NCI-H2081 (cell line): ENCODE measurements at places on chromosomes 5 and 9.

GRCh38 chr5:37791321-37791720 is 48.5 kb downstream of the GDNF start:
- no peak for DNase-seq

DNA sequence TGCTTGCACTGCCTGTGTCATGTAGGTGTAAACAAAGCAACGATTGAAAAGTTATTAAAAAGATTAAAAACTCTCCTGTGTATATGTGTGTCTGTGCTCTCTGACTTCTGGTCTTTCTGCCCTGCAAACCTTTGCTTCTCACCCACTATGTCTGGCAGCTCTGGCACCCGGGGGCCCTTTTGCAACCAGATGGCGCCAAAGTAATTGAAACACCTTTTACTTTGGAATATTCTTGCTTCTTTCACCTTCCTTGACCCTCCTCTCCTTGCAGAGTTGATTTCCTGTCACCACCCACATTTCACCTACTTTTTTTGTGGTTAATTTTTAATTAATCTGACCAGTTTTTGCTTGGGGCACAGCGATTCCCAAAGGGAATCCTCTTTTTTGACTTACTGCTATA is 275.5 kb downstream of the ARHGEF28 start:
- peak; percentile 33 for DNase-seq

DNA sequence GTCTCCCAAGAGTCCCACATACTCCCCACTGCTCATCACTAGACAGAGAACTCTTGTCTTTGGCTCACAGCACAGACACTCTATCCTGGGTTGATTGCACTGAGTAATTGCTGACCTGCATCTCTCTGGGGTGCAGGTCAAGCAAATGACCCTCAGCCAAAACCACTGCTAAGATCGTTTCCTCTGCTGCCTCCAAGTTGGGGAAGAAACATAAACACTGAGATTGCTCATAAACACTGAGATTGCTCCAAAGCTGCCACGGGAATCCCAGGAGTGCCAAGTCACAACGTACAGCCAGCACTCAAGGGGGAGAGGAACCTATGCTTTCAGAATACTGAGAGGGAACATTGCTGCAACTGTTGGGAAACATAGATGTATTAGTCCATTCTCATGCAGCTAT is 1402.1 kb upstream of the ACO1 start:
- DNase-seq, result no peak

GRCh38 chr5:151406322-151406947 is 41.0 kb upstream of the SLC36A1 start:
- no peak for DNase-seq

- peak; percentile 5 for DNase-seq
Measured at GRCh38 chr5:131265311-131265803, 1.5 kb downstream of the CDC42SE2 start.
